Anterior cingulate cortex (tissue), 58 donors: ENCODE measurements at places on chromosomes 7 and 10.

DNA sequence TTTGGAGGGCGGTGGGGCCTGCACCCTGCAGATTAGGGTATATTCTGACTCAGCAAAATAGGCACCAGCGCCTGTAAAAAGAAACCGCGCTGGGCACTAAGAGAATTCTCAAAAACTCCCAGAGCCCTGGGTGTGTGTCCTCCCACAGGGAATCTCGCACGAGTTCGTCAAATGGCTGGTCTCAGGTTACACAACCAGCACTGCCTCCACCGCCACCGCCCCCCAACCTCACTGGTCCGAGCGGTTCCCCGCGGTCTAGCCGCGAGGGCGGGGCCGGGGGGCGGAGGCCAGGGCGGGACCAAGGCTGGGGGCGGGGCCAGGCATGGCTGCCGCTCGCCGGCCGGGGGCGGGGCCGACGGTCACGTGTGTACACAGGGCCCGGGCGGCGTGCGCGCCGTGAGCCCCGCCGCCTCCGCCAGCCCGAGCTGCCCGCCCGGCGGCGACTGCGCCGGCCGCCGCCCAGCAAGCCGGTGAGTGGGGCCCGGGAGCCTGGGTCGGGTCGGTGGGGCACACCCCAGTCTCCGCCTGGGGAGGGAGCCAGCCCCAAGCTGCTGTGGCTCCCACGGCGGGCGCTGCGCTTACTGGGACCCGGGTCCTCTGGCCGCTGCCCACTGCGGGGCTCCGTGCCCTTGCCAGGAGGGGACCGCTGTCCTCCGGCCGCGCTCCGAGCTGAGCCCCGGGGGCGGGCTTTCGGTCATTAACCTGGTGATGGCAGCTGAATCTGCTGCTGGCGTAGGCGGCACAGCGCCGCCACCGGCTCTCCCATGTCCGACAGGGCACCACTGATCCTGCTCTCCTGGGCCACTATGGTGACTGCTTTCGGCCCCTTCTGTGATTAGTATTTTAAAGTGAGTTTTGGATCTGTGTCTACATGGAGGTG, at the start of gene GPR146:
TSS of gene GPR146 (plus strand) at position 358 of the 880 bp plus-strand sequence. CDS start 12,970 bp downstream, outside the sequence.
- peak; percentile 92 for DNase-seq

DNA sequence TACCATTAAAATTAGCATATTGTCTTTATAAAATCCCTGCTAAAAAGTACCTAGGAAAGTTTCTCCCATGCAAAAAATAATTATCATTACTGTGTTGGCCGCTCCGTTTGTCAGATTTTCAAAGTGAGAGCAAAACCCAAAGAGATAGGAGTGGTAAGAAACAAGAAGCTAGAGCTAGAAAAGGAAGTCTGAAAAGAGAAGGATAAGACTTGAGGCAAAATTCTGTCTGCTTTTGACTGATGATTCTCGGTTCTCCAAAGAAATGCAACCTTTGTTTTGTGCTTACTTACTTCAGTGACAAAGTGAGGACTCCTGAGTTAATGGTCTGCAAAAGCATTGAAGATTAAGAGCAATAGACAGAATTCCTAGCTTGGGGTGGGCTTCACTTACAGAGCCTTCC, 33.3 kb upstream of the CAPZA2 start:
- DNase-seq = no peak

DNA sequence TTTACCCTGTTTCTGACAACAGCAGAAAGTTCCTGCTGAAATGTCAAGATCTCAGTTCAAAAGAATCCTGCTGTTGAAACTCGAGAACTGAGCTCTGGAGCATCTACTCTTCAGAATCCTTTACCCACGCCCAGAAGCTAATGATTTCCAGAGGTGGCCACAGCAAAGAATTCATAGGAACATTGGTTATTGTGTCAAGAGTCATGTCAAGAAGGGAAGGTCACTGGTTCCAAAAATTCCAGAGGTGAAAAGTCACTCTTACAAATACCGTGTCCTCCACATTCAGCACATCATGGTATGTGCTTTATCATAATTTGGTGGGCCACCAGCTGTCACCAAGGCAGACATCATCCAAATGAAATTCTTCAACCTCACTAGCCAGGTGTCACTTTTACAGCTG, 394.4 kb upstream of the NPVF start:
- DNase-seq = no peak

GRCh38 chr10:103543617-103544525, 50.4 kb downstream of the NEURL1 start:
- DNase-seq = no peak

- DNase-seq = peak; percentile 48
Observed at GRCh38 chr10:78570633-78571235, 498.0 kb upstream of the ZMIZ1 start.

DNA sequence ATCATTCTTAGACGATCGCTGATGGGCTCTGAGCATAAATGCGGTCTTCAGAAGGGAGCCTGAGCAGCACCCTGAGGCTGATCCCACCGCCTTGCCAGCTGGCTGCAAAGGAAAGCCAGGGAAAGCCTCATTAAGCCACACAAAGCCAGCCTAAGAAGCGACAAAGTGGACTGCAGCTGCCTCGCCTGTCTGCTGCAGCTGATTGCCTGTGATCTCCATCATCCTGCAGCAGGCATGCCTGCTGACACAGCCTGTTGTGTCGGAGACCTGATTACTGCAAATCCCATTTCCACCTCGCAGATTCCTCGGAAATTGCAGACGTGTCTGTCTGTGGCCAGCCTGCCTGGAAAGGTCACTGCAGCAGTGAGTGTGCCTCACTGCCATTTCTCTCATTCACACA, 1087.0 kb upstream of the AUTS2 start:
- no peak for DNase-seq

- peak; percentile 27 for DNase-seq
Observed at GRCh38 chr7:154167807-154168206, 115.6 kb downstream of the DPP6 start.

DNA sequence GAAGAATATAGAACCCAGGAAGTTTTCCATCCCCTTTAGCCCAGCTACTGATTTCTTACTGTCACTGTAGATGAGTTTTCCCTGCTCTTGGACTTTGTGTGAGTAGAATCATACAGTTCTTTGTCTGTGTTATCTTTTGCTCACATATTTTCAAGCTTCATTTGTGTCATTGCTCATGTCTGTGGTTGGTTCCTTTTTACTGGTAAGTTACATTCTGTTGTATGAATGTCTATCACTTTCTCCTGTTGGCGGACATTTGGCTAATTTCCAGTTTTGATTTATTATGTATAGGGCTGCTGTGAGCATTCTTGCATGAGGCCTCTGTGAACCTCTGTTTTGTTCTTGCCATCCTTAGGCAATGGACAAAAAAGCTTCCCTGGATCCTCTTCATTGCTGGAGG, 5.3 kb downstream of the GLRX3 start:
- no peak for DNase-seq

- DNase-seq = no peak
Observed at GRCh38 chr10:74883428-74883827, 57.0 kb downstream of the KAT6B start.

DNA sequence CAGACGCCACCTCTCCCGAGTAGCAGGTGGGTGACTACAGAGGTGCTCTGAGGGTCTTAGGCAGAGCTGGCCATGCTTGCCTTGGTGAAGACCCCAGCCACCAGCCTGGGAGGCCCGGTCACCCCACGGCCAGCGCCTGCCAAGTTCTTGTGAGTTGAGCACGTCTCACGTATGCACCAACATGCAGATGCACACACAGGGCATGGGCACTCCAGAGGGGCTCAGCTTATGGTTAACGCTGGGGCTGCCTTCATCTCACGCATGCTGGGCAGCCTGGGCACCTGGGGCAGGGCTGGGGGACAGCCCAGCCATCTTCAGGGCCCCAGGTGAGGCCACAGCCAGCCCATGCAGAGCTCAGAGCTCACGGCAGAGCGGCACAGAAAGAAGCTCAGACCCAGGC, 41.0 kb downstream of the PTPRN2 start:
- DNase-seq = no peak

DNA sequence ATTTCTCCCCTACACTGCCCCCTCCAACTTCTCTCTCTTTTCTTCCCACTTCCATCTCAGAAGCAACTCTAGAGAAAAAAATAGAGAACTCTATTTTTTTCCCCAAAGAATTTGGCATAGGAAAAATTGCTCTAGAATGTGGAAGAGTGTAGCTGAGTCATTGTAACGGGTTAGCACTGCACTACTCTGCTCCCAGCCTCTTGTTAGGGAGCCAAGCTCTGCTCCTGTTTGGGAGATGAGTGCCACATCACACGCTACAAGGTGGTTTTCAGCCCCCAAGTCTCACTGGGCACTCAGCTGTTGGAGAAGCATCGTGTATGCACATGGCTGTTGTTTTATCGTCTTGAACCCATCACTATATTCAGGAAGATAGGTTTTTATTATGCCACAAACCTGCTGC, 136.4 kb downstream of the BMPER start:
- DNase-seq = no peak

GRCh38 chr7:108511939-108512338, 14.0 kb downstream of the PNPLA8 start:
- DNase-seq = no peak

DNA sequence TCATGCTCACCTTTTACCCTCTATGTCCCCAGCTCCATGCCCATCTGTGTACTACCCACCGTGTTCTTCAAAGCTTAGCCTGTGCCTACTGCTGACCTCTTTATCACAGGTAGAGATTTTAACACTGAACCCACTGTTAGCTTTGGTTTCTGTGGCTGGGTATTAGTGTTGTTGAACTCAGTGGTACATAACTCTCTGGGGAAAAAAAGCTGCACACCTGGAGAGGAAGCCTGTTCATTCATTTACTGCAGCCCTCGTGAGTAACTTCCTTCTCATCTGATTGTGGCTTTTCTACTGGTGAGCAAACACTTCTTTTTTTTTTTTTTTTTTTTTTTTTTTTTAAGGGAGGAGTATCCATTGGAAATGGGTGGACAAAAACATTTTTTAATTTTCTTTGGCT, 326.3 kb downstream of the CCSER2 start:
- no peak for DNase-seq

DNA sequence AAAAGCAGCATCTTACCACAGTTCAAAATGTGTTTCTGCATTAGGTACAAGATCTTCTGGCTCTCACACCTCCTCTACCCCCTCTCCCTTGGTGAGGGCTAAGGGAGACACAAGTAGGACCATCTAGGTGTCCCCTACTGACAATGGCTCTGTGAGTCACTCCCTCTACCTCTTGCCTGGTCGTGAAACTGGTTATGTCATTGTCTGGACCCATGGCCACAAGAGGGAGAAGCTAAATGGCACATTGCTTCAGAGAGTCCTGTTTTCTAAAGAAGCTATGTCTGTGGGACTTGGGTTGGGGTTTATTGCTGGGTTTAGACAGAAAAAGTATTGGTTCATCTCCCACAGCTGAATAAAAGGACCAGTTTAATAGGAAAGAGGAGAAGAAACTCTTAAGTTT, 4.0 kb upstream of the PLXNA4 start:
- no peak for DNase-seq

DNA sequence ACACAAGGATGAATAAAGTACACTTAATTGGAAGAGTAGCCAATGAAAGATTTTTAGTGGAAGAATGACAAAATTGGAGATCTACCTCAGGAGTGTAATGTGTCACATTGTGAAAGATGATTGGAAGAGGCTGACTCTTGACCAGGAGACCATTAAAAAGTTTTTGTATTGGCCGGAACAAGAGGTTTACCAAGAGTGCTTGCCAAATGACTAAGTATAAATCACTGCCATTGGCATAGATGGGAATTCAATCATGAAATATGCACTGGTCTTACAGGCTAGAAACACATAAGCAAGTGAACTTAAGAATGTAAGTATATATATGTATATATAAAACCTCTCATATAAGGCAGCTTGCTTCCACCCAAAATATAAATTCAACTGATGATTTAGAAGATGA, 58.7 kb upstream of the TFEC start:
- no peak for DNase-seq

DNA sequence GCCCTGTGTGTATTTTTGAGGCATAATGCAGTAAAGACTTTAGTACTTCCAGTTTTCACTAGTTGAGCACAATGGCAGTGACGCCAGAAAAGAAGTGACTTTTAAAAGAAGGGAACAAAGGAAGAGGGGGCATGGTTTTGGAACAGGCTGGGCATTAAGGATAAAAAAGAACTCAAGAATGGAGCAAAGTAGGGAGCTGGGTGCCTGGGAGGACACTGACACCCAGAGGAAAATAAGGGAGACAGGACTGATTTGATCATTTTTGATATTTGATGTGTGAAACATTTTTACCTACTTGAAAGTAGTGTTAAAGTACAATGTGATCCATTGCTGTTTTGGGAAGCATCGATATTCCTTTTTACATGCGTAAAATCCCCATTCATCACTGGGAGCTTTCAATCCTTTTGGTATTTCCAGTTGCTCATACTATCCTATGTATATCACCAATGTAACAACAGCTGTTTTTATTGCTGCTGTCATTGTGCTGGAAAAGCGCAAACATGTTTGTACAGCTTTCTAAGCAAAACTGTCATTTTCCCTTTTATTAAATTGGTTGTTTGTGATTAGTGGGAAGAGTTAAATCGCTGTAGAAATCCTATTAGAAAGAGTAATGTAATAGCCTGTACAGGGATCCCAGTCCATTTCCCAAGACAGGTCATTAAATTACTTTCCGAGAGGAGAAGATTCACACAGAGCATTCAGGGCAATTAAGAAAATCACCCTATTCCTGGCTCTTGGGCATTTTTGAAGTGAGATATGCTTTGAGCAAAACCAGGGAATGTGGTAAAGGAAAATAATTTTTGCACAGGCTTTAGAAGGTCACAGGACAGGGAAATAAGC, 85.2 kb downstream of the ADAM12 start:
- DNase-seq = no peak

DNA sequence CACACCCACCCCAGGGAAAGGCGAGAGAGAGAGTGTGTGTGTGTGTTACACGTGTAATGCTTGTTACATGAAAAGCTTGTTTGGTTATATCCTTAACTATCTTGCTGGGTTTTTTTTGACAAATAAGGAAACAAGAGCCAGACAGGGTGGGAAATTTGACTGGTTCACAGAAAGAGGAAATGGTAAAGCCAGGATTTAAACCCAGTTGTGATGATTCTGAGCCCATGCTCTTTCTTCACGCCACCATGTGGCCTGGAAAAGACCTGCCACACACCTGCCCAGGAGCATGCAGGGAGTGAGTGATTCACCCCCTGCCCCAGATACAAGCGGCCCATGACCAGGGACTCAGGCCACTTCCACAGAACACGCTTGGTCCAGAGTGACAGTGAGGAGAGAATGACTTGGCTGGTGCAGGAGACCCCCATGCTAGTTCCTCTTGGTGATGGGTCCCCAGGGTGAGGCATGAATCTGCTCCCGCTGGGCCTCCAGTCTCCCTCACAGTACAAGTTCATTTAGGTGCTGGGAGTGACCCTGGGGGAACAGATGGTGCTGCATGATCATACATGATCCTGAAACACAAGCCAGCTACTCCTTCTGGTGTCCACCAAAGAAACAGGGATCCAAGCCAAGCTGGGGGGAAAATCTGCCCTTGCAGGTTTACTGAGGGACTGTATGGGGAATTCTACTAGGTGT, 21.0 kb upstream of the EIF5AL1 start:
- no peak for DNase-seq

DNA sequence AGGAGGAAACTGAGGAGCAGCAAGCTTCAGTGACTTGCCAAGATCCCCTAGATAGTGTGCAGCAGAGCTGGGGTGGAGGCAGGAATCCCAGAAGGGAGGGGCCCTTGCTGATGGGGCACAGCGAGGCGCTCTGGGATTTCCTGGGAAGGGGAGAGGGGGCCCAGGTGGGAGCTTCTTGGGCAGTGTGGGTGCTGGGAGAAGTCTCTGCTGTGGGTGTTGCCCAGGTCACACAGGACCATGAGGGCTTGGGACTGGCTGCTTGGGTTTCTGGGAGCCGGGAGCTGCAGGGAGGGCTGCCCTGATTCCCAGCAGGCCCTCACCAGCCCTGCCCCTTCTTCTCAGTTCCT, 55.2 kb downstream of the TSPAN15 start:
- no peak for DNase-seq
